Fibroblast of the aortic adventitia (primary cell): ENCODE measurements at places on chromosomes 7 and 10. TPM values are rescaled to one million over a fixed set of nuclear protein-coding genes. Genes with fewer than 3 reads are reported as not detected.

Gene CTNNA3
- not detected in 2 replicates for total RNA-seq

Gene ADARB2
- total RNA-seq = not detected in 2 replicates

Gene HOGA1
- total RNA-seq = 0.08 and 0.72 TPM in 2 replicates

Gene TAS2R41
- 0.09 TPM in 1 of 2 replicates, not detected in the other for total RNA-seq

Gene NPSR1
- not detected in 2 replicates for total RNA-seq

Gene CBLL1
- total RNA-seq = 32.0 and 32.6 TPM in 2 replicates

Gene LIPJ
- total RNA-seq = 0.09 TPM in 1 of 2 replicates, not detected in the other

Gene CHN2
- 0.81 and 3.6 TPM in 2 replicates for total RNA-seq

Gene ANKRD22
- total RNA-seq = 0.09 and 0.33 TPM in 2 replicates

Gene TMEM176B
- 1.9 TPM in 1 of 2 replicates, not detected in the other for total RNA-seq

Gene PYROXD2
- 6.5 and 10.2 TPM in 2 replicates for total RNA-seq

Gene HOXA5
- total RNA-seq = 0.72 and 2.4 TPM in 2 replicates

Gene SPDYE9
- 0.08 TPM in 1 of 2 replicates, not detected in the other for total RNA-seq

Gene C1QL3
- total RNA-seq = 0.09 TPM in 1 of 2 replicates, not detected in the other

Gene KLF14
- total RNA-seq = 0.09 TPM in 1 of 2 replicates, not detected in the other

Gene POMZP3
- total RNA-seq = 7.7 and 9.6 TPM in 2 replicates

Gene JAKMIP3
- total RNA-seq = 0.09 and 1.1 TPM in 2 replicates

Gene CBX3
- 160 and 225 TPM in 2 replicates for total RNA-seq

Gene TLX1
- total RNA-seq = 0.16 TPM in 1 of 2 replicates, not detected in the other

Gene HOXA9
- total RNA-seq = not detected in 2 replicates

Gene MUC12
- total RNA-seq = not detected in 2 replicates

Gene KMT2C
- total RNA-seq = 34.3 and 43.8 TPM in 2 replicates

Gene SDHAF3
- 6.0 and 16.0 TPM in 2 replicates for total RNA-seq

Gene SCIN
- 0.25 and 2.3 TPM in 2 replicates for total RNA-seq

Gene GPR158
- 0.18 and 0.49 TPM in 2 replicates for total RNA-seq

Gene ANKRD61
- total RNA-seq = not detected in 2 replicates

Gene RARRES2
- 1.4 and 76.1 TPM in 2 replicates for total RNA-seq

Gene OR9A2
- total RNA-seq = not detected in 2 replicates

Gene ODAD2
- total RNA-seq = 0.18 and 0.57 TPM in 2 replicates

Gene SEMA3A
- total RNA-seq = 1.6 and 118 TPM in 2 replicates

Gene DDX56
- 14.6 and 48.4 TPM in 2 replicates for total RNA-seq

Gene CLCN1
- 0.16 TPM in 1 of 2 replicates, not detected in the other for total RNA-seq

Gene HMX3
- total RNA-seq = not detected in 2 replicates

Gene FEZF1
- not detected in 2 replicates for total RNA-seq
